ENCODE measurements at places on chromosomes 1 and 21.

DNA sequence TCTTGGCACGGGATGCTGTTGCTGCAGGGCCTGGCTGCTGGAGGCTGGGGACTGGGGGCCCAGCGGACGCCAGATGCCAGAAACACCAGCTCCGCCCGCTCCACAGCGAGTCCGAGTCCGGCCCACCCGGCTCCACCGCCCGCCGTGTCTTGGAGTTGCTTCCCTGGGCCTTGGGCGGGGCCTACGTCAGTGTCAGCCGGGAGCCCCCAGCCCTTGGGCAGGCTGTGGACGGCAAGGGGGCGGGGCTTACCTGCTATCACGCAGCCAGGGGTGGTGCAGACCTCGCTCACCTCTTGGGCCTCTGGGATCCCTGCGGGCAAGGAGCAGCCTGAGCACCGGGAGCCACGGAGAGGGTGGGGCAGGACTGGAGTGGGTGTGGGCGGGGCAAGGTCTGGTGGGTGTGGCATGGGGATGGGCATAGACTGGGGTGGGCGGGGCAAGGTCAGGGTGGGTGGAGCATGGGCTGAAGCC, 21.8 kb downstream of the MMEL1 start:
- peak; percentile 63 for DNase-seq

DNA sequence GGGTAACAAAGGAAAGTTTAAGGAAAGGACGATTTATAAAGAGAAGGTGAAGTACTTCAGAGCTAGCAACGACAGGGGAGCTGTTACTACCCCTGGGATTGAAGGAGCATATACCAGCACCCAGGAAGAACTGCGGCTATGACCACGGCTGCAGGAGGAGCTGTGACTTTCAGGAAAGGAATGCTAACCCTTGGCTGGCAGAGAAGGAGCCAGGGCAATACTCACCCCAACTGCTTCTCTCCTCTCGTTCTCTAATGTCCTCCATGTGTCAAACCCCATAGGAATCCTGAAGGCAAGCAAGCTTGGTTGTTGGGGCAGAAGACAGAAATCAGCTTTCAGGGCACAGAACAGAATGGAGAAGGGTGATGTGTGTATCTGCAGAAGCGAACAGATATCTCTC, 120.5 kb downstream of the TMEM53 start:
- DNase-seq, result no peak

DNA sequence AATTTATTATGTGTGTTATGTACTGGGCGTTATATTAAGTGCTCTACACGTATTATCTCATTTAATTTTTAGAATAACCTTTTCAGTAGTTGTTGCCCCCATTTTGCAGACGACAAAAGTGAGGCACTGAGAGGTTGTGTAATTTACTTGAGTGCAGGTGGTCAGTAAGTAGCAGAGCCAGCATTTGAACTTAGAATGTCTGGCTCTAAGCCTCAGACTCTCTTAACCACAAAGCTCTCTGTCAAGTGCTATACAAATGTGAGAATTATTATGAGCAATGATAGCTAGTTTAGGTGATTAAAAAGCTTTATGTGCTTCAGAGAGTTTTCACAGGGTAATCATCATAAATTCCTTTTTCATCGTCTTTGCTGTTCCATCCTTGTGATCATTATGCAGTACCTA, 96.3 kb upstream of the UBE2U start:
- no peak for DNase-seq

DNA sequence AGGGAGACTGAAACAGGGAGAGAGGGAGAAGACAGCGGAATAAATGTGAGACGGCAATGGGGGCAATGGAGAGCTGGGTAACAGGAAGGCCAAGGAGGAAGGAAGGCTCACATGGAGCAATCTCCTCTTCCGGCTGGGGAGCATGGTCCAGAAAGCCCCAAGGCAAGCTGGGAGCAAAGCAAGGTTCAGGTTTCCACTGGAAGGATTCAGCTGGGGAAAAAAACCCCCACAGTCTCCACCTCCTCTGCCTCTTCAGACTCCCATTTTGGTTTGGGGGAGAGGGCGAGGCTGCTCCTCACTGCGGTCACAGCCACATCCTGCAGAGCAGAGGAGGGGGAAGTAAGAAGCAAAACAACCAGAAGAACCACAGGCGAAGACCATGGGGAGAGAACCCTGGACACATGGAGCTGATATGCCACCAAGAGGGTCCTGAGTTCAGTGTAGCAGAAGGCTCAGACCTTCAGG, 650 bp downstream of the TNFAIP8L2 start:
- no peak for DNase-seq

- no peak for DNase-seq
These were observed 2.6 kb upstream of the TNNI1 start for GRCh38 chr1:201424146-201424545.

GRCh38 chr1:27314169-27314568, 7.8 kb upstream of the TMEM222 start:
- DNase-seq, result no peak

- DNase-seq, result no peak
These were observed 605.3 kb upstream of the B3GALT2 start for GRCh38 chr1:193791746-193792145.

DNA sequence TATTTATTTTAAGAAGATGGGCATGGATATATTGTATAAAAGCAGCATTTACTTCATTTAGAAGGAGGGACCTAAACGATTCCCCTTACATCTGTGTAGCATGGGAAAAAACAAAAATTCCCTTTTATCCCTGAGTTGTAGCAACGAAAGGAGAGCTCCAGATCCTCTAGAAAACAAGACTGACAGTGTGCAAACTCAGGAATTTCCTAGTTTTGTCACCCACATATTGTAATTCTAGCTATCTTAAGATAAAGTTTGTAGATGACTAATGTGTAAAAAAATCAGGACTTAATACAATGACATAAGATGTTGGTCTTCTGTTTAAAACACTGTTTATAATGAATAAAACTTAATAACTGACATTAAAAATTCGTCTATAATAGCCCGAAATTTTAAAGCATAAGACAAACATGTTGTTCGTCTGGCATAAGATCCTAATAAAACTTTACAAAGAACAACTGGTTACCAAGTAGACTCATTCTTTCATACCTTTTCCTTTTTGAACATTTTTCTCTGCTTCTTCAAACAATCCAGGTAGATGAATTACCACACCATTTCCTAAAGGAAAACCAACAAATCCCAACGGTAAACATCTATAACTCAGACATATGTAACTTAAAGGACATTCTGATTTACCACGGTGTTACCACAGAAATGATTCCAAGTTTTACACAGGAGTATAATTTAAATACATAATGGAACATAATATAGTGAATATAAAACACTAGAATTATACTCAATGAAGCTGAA, 15.2 kb downstream of the ADSS2 start:
- no peak for DNase-seq

DNA sequence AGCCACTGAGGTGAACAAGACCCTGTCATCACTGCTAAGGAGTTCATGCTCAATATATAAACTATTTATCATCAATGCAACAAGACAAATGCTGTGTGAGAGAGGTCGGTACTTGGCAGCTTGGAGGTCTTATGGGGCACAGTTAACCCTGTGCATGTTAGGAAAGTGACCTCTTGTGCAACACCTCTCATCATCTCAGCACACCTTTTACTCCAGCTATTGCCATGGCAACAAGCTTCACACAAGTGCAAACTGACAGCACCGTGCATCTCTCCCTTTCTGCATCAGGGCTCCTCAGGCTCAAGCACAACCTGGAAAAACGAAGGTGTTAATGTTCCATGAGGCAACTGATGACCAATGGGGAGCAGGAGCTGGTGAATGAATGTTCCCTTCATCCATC, 14.7 kb upstream of the MYSM1 start:
- DNase-seq, result no peak

- no peak for DNase-seq
These were observed 151.8 kb downstream of the CAMTA1 start for GRCh38 chr1:6937048-6937447.

DNA sequence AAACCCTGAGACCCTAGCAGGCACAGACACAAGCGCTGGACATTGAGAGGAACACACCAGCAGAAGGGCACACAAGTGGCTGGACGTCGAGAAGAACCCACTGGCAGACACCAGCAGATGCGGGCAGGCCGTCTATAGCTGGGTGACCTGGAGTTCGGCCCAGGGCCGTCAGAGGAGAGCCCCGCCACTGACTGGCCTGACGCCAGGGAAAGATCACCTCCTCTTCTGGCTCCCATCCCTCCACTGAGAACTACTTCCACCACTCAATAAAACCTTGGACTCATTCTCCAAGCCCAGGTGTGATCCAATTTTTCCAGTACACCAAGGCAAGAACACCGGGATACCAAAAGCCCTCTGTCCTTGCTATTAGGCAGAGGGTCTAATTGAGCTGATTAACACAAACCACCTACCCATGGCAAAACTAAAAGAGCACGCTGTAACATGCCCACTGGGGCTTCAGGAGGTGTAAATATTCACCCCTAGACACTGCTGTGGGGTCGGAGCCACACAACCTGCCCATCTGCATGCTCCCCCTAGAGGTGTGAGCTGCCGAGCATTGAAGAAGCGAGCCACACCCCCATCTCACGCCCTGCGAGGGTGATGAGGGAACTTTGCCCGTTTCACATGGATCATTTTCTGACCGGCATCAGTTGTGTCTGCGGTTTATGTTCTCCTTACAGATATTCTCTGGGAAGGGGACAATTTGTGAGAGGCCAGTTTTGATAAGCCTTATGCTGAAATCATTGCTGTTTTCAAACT, 104.8 kb downstream of the HLX start:
- peak; percentile 37 for DNase-seq

DNA sequence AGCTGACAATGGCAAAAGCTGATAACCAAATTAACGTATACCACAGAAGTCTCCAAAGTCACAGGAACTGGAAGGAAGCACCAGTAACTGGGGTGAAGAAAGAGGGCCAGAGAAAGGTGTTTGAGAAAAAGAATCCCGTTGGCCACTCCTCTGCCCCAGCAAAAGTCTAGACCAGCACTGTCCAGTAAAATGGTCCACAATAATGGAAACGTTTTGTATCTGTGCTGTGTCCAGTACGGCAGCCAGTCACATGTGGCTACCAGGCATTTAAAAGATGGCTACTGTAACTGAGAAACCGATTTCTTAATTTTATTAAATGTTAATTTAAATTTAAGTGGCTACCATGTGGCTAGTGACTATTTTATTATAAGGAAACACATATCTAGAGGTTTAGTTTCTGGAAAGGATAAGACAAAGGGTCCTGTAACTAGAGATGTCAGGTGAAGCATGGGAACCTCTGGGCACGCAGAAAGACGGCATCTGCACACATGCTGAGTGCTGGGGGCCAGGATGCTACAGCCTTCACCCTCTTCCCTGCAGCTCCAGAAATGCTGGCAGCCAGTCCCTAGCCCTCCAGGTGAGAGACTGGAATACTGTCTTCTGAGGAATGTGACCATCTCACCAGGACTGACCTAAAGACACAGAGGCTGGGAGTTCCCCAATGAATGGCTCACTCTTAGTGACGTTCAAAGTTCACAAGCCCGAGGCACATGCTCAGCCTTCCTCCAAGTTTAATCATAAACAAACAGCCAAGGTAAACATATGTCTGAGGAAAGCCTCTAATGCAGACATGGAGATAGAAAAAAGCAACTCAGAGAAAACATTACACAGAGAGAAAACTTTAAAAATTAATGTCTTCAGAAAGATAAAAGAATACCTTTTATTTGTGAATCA, 50.7 kb downstream of the JAK1 start:
- DNase-seq, result no peak

- no peak for DNase-seq
These were observed 170.8 kb downstream of the LBR start for GRCh38 chr1:225257081-225257480.

DNA sequence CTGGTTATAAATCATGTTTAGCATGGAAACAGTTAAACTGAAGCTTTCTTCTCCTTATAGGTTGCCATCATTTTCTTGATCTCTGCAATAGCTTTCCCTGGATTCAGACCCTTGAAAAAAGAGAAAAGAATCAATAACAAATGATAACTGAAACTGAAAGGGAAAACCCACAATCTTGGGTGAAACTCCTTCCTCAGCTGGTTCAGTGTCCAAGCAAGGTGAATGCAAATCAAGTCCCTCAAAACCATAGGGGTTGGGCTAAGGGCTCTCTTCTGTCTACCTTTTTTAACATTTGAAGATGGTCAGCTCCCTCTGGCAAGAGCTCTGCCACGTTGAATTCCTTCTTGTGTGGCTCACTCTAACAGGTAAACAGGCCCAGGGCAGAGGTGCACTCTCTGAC, 7.1 kb upstream of the ATP13A2 start:
- no peak for DNase-seq

- no peak for DNase-seq
These were observed 27.7 kb downstream of the KNCN start for GRCh38 chr1:46523496-46524353.

DNA sequence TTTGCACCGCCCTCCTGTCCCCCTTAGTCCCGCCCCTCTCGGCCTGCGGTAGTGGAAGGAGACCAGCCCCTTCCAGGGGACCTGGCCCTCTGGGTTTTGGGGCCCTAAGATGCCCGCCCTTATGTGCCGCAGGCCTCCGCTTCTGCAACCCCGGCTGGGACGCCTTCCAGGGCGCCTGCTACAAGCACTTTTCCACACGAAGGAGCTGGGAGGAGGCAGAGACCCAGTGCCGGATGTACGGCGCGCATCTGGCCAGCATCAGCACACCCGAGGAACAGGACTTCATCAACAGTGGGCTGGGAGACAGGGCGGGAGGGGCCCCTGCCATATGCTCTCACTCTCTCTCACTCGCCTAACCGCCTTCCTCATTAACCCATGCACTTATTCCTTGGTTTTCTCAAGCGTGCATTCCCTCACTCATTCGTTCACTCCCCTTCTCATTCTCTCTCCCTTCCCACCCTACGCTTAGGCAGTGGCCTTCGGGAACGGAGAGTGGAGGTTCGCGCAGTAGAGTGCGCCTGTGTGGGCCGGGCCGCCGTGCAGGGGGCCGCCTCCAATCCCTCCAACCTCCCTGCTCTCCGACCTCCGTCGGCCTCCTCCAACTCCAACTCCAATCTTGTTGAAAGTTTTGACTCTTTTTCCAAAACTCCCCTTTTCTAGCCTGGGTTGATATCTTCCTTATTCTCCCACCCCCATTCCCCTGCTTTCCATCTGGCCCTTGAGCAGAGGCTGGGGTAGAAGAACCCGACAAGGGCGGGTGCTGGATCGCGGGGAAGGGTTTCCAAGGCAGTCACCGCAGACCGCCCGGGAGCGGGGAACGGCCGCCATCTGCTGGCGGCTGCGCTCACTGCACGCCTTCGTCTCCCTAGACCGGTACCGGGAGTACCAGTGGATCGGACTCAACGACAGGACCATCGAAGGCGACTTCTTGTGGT, 15.2 kb downstream of the BCAN start:
- DNase-seq, result peak; percentile 76

DNA sequence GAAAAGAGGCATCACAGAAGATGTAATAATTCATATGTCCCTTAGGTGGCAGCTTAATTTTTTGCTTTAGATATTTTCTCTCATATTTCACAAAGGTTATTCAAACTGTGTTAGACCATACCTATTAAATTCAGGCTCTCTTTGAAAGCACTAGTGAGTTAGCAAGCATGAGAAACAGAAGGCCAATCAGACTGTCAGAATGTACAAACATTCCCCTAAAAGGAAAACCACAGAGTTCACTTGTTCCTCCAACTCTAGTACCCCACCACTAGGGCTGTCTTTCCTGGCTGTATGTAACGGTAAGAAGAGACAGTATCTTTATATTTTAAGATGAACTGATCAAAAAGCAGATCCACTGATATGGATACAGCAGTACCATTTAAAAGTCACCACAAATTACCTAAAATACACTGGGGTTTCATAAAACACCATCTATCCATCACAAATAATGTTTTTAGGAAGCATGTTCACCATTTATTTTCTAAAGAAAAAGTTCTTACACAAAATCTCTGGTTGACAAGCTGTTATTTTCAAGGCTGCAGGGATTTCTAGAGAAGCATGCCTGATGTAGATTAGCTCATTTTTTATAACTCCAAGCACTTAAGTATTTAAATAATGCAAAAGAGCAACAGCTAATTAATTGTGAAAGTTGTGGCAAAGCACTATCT, 1.8 kb downstream of the ARPC5 start:
- DNase-seq, result no peak

Data from right hindlimb (tissue), 1 donor.